ENCODE measurements at places on chromosomes 6 and 20. TPM values are rescaled to one million over a fixed set of nuclear protein-coding genes. Genes with fewer than 3 reads are reported as not detected.

The PCSK2 gene
- total RNA-seq = 0.91 TPM

The C6orf47 gene
- total RNA-seq = 12.4 TPM

The FOXC1 gene
- 88.4 TPM for total RNA-seq

The OR2B6 gene
- not detected for total RNA-seq

The MAP3K5 gene
- total RNA-seq = 7.2 TPM

The FOXA2 gene
- 2.3 TPM for total RNA-seq

The MCCD1 gene
- total RNA-seq = not detected

The OPRM1 gene
- total RNA-seq = not detected

The SH3BGRL2 gene
- total RNA-seq = 2.2 TPM

The HLA-DMA gene
- 7.4 TPM for total RNA-seq

The PRRT1 gene
- not detected for total RNA-seq

The DDAH2 gene
- total RNA-seq = 216 TPM

The CFAP61 gene
- 0.07 TPM for total RNA-seq

DNA sequence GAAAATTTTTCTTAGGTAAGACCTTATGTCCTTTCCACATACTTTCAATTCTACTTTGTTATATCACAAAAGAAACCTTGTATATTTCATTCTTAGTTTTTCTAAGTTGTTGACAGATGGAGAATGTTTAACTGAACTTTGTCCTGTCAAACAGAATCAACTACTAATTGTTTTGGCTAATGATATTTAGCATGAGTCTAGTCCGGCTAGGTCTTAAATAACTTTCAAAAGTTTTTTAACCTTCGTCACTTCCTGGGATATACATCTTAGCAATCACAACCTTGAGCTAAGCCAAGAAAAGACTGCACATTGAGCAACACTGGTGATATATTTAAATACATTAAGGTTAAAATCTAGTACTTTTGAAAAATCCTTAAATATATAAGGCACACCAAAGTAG is 62.9 kb upstream of the RUNX2 start:
- no peak for DNase-seq

- DNase-seq = no peak
These were observed 211.3 kb downstream of the ZNF217 start for GRCh38 chr20:53382263-53382844.

GRCh38 chr6:1991332-1991878 is 254.0 kb downstream of the GMDS start:
- DNase-seq = no peak

DNA sequence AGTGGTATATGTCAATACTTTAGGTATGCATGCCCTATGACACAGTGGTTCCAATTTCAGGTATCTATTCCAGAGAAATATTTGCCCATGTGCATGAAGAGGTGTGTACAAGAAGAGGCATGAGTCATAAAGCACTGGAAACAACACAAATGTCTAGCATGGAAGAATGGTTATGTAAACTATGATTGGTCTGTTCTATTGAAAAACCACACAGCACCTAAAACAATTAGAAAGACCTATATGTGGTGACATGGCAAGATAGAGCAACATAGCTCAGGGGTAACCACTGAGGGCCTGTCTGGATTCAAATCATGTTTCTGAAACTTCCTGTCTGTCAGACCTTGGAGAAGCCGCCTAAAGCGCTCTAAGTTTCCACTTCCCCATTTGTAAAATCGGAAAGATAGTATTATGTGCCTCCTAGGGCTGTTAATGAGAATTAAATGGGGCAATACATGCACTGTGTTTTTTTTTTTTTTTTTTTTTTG is 76.0 kb upstream of the SHLD1 start:
- peak; percentile 16 for DNase-seq

GRCh38 chr20:39195582-39196021 is 233.5 kb downstream of the DHX35 start:
- no peak for DNase-seq

GRCh38 chr6:70857387-70858077 is 99.3 kb downstream of the B3GAT2 start:
- DNase-seq = no peak

- DNase-seq = peak; percentile 42
These were observed 278.3 kb upstream of the PLCB4 start for GRCh38 chr20:8790442-8791074.

GRCh38 chr6:87237804-87238203 is 82.4 kb downstream of the ZNF292 start:
- no peak for DNase-seq

- no peak for DNase-seq
These were observed 25.2 kb downstream of the PACSIN1 start for GRCh38 chr6:34491091-34491430.

DNA sequence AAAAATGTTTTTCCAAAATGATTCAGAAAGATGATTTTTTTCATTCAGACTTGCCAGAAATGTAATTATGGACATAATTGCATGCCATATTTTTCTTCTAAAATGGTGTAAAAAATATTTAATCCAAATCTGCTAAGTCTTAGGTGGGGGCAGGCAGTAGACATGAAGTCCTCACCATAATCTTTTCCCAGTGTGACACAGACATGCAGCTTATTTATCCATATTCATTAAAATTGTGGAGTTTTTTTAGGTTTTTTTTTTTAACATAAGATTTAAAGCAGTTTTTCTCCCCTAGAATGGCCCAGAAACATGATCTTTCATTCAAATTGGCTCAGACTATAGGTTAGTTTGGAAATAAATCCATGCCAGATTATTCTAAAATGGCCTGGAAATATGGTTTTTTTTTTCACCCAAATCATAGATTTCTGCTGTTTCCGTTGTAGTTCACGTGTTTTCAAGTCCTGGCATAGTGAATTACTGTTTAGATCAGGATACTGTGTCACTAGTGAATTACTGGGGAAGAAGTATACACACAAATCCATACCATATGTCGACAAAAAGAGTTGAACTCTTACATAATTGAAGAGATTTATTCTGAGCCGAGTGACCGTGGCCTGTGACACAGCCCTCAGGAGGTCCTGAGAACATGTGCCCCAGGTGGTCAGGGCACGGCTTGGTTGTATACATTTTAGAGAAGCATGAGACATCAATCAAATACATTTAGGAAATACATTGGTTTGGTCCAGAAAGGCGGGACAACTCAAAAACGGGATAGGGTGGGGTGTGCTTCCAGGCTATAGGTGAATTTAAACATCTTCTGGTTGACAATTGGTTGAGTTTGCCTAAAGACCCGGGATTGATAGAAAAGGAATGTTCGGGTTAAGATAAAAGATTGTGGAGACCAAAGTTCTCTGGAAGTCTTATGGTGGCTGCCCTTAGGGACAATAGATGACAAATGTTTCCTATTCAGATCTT is 33.9 kb downstream of the ZNF133 start:
- no peak for DNase-seq

GRCh38 chr6:146650799-146651481 is 52.2 kb downstream of the ADGB start:
- no peak for DNase-seq

DNA sequence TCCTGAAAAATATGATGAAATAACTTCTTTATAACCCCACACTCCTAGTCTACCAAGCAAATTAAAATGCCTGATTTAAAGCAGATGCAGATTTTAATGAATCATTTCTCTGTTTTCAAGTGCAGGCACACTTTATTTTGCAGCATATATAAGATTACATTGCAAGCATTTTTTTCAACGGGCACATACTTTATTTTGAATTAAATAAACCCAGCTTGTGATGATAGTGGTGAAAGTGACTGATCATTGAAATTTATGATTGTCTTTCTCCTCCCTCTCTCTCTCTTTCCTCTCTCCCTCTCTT is 12.2 kb upstream of the MOXD1 start:
- DNase-seq = no peak

- no peak for DNase-seq
These were observed 8.4 kb downstream of the MAPRE1 start for GRCh38 chr20:32828029-32828680.

- DNase-seq = no peak
These were observed 19.4 kb downstream of the COL11A2 start for GRCh38 chr6:33172688-33173534.

DNA sequence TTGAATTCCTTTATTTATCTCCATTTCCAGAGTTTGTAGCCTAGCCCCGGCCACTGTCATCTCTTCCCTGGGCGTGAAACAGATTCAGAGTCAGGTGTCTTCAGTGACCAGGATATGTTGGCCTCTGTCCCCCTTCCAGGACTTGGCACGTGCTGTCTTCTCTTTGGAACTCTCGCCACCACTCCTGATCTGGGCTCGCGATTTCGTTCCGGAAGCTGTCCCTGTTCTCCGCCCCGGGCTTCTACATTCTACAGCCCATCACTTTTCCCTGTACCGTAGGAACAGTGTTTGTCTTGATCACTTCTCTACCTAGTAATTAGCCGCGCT is 739 bp downstream of the GSS start:
- no peak for DNase-seq

- peak; percentile 51 for DNase-seq
These were observed 9.0 kb downstream of the UQCC2 start for GRCh38 chr6:33702345-33702977.

DNA sequence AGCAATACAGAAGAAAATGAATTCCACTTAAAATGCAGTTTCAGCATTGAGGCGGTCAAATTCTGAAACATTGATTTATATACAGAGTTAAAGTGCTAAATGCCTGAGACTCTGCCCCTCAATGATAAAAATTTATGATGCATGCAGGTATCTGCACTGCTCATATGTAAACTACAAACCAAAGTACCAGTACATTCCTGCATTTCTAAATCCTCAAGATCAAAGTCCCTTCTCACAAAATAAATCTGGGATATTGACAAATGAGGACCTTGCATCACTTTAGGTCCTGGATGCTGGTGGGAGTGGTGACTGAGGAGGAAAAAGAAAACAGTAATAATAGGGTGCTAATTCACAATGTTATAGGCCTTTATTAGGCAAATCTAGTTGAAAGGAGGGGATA is 101.9 kb downstream of the FIG4 start:
- DNase-seq = peak; percentile 2

GRCh38 chr20:33372993-33373441 is 28.3 kb downstream of the CDK5RAP1 start:
- peak; percentile 66 for DNase-seq

GRCh38 chr6:45112711-45113110 is 215.4 kb upstream of the RUNX2 start:
- no peak for DNase-seq

- DNase-seq = no peak
These were observed 1023.3 kb downstream of the EYS start for GRCh38 chr6:64683682-64684081.

DNA sequence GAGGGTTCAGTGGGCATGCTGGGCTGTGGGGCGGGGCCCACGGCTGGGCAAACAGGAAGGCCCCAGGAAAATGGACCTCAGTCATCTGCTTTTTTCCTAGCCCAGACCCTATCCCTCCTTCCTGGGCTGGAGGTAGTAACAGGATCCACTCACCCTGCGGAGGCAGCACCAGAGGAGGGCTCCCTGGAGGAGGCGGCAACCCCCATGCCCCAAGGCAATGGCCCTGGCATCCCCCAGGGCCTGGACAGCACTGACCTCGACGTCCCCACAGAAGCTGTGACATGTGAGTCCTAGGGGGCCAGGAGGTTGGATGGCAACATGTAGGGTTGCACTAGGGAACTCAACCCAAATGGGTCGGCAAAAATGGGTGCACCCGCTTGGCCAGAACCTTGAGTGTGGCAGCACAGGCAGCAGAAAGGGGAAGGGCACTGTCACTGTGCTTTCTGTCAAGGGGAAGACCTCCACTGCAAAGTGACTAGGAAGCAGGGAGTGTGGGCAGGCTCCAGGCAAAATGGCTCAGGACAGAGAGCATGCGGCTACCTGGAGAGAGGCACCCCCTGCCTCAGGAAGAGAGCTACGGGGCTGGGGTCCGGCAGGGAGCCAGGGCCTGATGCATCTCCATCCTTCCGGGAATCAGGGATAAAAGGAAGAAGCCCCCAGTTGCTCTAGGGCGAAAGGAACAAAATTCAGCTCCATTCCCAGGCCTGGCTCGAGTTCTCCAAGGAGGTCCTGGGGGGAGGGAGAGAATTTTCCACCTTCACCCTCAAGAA is 7.9 kb downstream of the MDFI start:
- DNase-seq = no peak

DNA sequence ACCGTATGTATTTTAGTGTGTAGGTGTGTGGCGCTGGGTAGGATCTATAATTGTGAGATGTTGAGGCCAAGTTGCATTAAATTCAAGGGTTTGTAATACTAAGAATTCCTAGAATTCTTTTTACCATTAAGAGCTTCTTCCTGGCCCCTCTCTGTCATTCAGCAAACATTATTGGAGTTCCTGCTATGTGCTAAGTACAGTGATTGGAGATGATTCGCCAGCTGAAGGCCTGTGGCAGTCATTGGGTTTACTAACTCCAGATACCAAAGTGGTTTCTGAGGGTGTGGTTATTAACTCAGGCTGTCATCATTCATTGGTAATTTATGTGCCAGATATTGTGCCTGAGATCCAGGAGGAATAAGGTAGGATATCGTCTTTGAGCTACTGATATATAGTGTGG is 167.1 kb downstream of the LAMA2 start:
- DNase-seq = no peak

GRCh38 chr20:45402946-45403345 is 5.1 kb upstream of the DBNDD2 start:
- DNase-seq = peak; percentile 21
